Stimulated activated CD8-positive, alpha-beta memory T cell treated with anti-CD3 and anti-CD28 coated beads, Interleukin-2, amount 100 ng/mL, for 48 hours (primary cell): ENCODE measurements at places on chromosomes 1 and 21.

GRCh38 chr1:208606959-208607358 is 362.8 kb upstream of the PLXNA2 start:
- no peak for DNase-seq

DNA sequence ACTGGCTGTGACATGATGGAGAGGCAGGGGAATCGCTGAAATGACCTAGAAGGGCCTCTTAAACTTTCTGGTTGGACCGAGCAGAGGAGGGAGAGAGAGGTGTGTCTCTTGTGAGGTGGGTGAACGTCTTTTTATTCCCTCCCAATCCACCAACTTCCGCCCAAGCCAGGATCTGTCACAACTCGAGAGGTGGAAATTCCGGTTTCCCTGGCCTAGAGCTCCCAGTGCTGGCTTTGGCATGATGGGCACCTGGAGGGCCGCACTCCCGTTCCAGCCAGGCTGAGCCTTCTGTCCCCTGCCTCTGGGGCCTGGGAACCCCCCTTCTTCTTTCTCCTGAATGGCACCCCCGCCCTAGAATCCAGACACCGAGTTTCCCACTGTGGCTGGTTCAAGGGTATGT is at the start of gene SEMA4A:
Gene SEMA4A (plus strand): TSS at position 224 of the 400 bp plus-strand sequence. CDS start 994 bp downstream, outside the sequence.
- no peak for DNase-seq

- DNase-seq: no peak
Measured at GRCh38 chr1:200929530-200930278, 35.0 kb downstream of the INAVA start.

- no peak for DNase-seq
Measured at GRCh38 chr1:244181867-244182266, 130.8 kb downstream of the ZBTB18 start.

- DNase-seq: no peak
Measured at GRCh38 chr1:150567341-150567716, 12.1 kb downstream of the MCL1 start.

DNA sequence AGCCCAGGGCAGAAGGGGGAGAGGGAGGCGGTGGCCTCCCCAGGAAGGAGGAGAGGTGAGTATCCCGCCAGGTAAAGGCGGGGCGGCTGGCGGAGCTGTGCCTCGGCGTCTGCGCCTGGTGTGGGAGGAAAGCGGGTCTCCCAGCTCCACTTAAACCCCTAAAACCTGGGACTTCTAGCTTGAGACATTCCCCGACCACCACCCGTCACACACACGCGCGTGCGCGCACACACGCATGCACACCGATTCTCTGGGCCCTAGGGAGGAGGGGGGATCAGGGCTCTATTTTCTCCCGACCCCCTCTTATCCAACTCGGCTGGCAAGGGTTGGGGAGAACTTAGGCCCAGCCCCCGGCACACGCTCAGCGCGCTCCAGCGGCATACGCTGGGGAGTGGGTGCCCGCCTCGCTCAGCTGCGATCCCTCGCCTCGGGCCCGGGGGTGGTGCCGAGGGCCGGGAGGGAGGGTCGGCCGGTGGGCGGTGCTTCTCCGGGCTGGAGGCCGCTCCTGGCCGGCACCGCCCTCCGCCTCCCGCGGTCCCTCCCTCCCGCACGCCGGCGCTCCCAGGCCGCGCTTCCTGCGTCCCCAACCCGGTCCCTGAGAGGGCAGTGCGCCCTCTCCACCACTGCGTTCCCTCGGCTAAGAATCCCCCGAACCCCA is at the start of gene TMEM51:
Gene TMEM51 (plus strand): TSS at position 564 of the 658 bp plus-strand sequence. CDS start 61,341 bp downstream, outside the sequence.
- DNase-seq: no peak

GRCh38 chr1:209890641-209891330 is 47.2 kb upstream of the SYT14 start:
- no peak for DNase-seq

GRCh38 chr21:40967771-40968170 is 120.8 kb upstream of the DSCAM start:
- no peak for DNase-seq

DNA sequence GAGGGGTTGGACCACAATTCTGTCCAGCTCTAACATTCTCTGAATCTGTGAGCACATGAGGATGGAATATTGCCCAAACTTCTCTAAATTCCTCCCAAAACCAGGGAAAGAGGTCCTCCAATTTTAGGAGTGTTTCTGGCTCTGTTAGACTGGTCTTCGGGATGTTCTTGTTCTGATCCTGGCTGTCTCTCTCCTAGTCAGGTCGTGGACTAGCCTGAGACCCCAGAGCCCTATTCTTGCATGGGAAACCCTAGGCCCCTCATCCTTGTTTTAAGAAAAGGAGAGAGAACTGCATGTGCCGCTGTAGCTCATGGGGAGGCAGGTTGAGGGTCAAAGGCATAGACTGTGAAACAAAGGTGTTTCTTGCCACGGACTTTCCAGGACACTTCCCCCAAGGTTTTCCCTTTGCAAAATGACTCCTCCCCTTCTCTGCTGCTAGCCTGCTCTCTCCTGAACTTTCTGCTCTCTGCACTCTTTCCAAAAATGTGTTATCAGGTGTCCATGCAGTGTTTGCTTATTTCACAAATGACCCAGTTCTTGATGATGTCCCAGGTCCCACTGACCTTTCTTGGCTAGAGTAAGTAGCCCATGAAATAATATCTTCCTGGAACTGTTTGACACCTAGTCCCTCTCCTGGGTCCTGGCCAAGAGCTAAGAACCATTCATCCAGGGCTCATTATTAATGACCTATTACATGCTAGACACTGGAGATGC is 29.3 kb upstream of the RD3 start:
- no peak for DNase-seq

DNA sequence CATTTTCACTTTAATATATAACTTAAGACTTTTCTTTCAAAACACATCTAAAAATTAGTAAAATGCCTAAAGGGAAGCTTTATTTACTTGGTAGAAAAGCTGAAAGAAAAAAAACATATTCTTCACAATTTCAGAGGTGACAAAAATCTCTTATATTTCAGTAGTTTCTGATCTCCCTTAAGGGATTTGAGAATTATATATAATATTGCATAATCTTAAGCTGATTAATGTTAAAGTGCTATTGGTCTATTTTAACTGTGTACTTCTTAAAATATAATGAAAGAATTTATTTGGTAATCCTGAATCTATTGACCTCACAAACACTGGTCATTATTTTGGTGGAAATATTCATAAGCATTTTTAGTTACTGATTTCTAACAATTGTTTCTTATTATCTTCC is 1.2 kb upstream of the VPS45 start:
- no peak for DNase-seq

GRCh38 chr1:205543351-205544301 is 39.2 kb downstream of the CDK18 start:
- no peak for DNase-seq

GRCh38 chr1:40782371-40782956 is 1.1 kb upstream of the KCNQ4 start:
- DNase-seq: no peak

- DNase-seq: no peak
Measured at GRCh38 chr1:221910222-221910621, 168.3 kb upstream of the DUSP10 start.

DNA sequence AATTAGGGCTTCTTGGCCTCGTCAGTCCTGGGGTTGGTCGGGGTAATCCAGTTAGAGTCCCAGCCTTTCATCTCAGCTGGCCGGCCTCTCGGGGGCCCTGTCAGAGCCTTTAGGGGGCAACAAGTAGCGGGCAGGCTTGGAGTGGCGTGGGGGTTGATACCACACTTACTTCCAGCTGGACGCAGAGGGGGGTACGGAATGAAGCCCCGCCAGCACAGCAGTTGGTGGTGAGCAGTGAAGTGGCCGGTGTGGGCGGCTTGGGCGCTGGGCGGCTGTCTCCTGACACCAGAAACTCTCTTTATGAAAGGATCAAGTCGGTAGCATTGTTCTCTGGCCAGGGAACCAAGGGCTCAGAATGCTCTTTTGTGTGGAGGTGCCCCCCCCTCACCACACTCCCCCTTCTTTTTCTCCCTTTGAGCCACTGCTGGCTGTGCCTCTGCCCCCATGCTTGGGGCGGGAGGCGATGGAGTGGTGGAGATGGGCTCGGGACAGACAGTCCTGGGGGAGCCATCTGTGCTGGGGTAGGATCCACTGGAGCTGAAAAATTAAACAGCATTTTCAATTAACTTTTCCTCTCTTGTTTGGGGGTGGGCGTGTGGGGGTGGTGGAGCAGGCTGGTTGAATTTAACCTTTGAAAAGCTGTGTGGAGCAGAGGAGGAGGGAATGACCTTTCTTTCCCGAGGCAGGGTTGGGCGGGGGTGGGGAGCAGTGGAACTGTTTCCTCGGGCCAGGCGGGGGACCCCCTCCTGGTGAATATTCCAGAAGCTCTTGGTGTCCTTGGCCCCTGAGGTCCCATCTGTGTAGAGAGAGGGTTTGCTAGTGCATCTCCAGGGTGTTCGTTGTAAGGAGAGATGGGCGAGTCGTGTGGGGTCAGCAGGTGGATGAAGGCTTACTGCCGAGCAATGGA is 102.7 kb downstream of the RNF220 start:
- DNase-seq: no peak

- no peak for DNase-seq
Measured at GRCh38 chr1:203291201-203292096, 13.9 kb upstream of the BTG2 start.

DNA sequence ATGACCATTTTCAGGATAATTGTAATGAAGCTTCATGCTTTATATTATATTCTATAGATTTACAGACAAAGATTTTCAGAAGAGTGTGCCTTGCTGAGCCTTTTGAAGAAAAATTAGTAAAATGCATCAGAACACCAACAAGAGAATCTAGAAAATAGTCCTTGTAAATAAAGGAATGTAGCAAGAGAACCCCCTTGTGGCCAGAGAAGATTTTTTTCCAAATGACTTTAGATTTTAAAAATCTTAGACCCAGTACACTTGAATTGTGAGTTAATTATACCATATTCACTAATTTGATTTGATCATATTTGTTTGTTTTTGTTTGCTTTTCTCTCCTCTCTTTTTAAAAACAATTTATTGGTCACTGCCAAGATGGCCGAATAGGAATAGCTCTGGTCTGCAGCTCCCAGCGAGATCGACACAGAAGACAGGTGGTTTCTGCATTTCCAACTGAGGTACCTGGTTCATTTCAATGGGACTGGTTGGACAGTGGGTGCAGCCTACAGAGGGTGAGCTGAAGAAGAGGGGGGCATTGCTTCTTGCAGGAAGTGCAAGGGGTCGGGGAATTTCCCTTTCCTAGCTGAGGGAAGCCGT is 12.8 kb upstream of the IFI44L start:
- no peak for DNase-seq

DNA sequence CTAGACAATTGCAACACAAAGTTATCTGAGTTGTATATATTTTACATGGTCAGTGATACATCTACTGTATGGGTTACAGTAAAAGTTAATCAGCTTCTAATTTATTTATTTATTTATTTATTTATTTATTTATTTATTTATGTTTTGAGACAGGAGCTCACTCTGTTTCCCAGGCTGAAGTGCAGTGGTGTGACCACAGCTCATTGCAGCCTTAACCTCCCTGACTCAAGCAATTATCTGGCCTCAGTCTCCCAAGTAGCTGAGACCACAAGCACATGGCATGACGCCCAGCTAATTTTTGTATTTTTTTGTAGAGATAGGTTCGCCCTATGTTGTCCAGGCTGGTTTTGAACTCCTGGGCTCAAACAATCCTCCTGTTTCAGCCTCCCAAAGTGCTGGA is 241.6 kb downstream of the PTPRC start:
- no peak for DNase-seq

DNA sequence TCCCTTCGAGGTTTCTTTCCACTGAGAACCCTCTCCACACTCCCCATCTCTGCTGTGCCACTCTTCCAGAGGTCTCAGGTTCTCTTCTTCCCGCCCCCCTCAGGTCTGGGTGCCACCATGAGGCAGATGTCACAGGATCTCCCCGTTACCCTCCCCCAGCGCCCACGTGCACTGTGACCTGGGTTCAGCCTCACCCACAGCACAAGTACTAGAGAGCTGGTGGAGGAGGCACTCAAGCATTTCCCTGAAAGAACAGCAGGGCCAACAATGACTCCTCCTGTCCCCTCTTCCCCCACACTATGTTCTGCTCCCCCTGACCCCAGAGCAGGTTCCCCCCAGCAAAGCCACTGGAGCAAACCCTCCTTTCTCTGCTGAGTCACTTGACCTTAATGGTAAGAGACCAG is 14.3 kb downstream of the PLEKHA6 start:
- no peak for DNase-seq

DNA sequence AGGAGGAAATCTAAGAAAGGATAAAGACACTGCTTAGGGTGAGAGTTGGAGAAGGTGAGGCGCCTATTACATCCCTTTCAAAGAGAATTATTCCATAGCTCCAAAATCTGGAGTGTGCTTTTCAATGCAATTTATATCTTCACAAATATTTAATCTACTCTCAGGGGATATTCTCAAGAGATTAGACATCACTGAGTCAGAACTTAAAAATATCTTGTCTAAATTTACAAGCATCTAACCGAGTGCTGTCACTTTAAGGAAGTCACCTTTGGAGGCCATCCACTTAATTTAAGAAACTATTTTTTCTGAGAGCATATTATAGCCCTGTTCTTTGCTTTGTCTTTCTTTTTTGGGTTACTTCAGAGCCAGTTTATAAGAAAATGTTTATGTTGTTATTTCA is 134.6 kb downstream of the TNFSF18 start:
- no peak for DNase-seq

GRCh38 chr1:210441028-210441427 is 112.3 kb downstream of the HHAT start:
- no peak for DNase-seq

GRCh38 chr1:244173769-244174168 is 122.7 kb downstream of the ZBTB18 start:
- DNase-seq: no peak

- no peak for DNase-seq
Measured at GRCh38 chr1:234611847-234612351, 1.9 kb upstream of the IRF2BP2 start.

- no peak for DNase-seq
Measured at GRCh38 chr1:41502912-41503311, 18.4 kb upstream of the EDN2 start.

DNA sequence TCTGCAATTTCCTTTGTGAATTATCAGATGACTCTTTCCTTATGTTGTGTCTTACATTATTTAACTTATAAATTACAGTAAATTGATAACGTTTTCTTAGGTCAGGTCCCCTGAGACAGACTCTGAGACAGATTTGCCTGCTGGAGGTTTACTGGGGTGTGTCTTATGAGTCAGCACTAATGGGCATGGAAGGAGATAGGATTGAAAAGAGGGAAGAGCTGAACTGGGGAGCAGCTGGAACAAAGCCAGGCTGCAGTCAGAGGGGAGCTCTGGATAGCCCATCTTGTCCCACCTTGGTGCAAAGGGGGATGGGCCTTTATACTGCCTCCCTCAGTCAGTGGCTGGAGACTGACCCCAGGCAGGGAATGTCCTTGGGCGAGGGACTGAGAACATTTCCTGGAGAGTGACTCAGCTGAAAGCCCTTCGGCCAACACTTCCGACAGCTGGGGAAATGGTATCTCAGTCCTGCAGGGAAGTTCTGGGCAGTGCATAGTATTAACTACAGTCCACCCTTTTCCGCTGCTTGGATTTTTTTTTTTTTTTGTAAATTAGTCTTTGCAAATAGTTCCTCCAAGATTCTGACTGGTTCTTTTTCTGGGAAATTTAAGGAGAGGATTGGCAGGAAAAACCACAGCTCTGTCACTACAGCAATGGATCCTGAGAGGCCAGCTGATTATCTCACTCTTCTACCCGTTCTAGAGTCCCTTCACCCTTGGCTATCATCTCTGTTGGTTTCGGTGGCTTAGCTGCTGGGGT is 39.1 kb upstream of the CDC42BPA start:
- no peak for DNase-seq
